Sigmoid colon (tissue), 7 donors: ENCODE measurements at places on chromosomes 1 and 21.

DNA sequence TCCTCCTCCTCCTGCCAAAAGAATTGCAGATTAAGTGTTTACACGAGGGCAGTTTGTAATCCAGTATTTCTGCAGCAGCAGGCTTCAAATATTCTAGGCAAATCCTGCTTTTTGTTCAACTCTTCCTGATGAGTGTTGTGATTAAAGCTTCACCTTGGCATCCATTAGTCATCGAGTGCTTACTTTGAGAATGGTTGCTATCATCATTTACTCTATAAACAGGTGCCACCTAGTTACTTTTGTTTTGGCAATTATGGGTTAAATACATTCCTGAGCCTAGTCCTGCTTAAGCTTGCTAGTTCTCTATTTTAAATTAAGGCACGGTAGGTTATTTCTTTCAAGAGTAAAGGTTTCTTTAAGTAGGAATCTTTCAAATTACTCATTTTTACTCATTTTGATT is 20.3 kb downstream of the PDC start:
- DNase-seq = no peak

DNA sequence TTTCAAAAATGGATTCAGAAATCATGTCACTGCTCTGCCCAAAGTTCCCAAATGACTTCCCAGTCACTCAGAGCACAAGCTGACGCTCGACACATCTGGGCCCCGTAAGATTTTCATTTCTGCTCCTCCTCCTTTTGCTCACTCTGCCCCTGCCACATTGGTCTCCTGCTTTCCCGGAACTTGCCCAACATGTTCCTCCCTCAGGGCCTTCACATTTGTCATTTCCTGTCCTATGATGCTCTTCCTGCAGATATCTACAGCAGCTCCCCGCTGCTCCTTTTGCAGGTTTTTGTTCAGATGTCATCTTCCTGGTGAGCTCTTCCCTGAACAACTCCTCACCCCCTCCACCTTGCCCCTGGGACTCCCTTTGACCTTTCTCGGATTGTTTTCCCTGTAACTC is 58.5 kb upstream of the IVNS1ABP start:
- peak; percentile 69 for DNase-seq

GRCh38 chr1:53435151-53435550 is 24.0 kb upstream of the DMRTB1 start:
- DNase-seq = no peak

DNA sequence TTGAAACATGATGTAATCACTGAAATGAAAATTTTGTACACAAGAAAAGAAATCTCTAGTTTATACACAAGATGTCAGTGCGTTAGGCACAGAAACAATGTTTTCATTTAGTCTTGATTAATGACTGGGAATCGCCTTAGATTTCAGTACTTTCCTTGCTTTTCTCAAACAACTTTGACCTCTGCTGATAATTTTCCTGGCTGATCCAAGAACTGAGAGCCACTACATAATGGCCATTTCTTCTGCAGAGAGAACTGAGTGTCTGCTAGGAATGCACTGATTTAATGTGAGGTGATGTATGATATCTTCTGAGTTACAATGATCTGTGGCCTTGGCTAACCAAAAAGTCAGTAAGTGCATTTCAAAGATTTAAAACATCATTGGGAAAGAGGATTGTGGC is 308.1 kb downstream of the CTH start:
- DNase-seq = no peak

DNA sequence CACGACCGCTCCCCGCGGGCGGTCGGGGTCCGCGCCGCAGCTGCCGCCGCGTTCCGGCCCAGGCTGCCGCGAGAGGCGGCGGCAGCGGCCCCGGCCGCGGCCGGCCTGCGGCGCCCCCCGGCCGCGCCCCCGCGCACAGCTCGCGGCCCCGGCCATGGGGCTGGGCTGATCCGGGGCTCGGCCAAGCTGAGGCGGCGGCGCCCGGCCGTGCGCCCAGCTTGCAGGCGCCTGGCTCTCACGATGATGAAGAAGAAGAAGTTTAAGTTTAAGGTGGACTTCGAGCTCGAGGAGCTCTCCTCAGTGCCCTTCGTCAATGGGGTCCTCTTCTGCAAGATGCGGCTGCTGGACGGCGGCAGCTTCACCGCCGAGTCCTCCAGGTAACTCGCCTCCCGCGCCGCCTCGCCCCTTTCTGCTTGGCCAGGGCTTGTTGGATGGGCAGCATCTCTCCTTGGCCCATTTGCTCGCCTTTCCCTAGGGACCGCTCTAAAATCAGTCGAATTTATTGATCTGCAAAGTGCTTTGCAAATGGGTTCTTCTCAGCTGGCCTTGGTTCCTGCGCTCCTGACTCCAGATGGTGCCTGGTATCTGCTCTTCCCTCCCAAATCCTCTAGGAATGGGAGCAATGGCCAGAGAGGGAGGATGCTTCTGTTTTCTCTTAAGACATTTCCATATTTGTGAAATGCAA is 431 bp downstream of the EEIG2 start:
- peak; percentile 69 for DNase-seq

DNA sequence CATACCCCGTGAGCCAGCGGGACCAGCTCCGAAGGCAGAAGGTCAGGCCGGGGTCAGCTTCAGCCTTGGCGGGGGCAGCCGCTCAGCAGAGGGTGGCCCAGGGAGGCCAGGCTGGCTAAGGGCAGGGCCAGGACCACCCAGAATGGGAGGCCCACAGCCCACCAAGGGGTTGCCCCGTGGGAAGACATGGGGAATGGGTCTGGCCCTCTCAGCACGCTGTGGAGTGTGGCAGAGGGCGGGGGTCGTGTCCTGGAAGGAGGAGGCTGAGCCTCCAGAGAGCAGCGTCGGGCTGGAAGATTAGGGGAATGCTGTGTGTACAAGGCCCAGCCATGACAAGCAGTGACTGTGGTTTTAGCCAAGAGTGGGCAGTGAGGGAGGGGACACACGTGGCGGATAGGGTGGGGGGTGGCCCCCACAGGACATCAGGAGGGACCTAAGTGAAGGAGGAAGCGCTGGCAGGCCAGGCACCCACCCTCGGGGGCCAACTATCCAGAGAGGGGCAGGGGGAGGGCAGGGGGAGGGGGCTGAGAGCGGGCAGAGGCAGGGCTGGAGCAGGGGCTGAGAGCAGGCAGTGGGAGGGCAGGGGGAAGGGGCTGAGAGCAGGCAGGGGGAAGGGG is 43.9 kb upstream of the POFUT2 start:
- peak; percentile 61 for DNase-seq

DNA sequence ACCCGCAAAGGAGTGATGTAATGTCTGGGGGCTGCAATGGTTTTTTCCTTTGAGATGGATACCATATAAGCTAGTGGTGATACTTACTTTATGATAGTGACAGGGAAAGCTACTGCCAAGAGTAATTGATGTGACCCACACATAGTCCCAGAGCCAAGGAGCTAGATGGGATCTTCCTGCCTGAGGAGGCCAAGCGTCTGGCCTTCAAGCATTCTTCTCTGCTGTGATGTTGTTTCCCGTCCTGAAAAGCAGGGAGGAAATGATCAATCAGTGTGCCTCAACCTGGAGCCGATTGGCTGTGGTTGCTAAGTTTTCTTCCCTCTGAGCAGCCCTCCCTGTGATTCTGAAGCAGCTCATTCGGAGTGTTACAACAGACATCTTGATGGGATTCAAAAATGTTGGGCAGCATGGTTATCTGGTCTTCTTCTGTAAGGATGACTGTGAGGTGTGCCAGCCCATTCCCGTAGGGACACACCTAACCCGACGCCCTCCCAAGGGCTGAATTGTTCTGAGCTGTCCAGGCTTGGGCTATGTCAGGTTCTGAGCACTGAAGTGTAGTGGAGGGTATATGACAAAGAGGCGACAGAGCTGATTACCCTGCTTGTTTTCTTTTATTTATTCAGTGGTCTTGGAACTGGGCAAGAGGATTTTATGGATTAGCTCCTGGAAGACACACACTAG is 56.7 kb downstream of the UCK2 start:
- DNase-seq = no peak

GRCh38 chr1:20753589-20753988 is 21.1 kb upstream of the SH2D5 start:
- no peak for DNase-seq

DNA sequence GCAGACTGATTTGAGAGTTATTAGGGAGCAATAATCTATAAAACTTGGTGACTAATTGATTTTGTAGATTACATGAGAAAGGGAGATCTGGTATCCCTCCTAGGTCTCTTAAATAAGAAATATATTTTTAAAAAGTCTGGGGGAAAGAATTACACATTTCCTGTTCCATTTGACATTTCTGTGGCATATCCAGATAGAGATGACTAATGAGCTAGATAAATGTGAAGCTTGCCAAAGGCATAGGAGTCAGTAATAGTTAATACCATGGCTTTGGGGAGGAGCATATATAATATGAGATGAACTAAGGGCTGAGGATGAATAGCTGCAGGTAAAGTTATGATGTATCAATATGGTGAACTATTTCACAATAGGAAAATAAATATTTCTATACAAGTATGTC is 663.7 kb downstream of the PTPRC start:
- DNase-seq = no peak

DNA sequence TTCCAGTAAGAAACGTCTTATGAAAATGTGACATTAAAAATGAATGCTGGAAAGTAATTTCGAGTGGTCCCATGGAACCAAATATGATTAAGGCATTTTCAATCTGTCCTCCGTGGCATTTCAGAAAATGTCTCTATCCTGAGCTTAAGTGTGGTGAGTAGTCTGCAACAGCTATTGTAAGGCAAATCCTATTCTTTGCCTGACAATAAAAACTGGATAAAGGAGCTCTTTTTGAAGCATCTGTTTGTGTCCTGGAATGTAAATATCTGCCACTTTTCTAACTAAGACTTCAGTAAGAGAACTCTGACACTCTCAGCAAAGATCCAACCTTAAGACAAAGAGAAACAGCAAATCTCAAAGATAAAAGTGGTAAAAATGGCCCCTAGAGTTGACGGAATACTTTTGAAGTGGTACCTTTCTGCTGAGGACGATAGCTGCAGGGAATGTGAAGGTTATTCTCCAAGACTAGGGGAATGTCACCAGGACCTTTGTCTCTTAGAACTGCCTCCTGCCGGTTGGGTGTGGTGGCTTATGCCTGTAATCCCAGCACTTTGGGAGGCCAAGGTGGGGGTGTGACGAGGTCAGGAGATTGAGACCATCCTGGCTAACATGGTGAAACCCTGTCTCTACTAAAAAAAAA is 486.7 kb upstream of the ZP4 start:
- DNase-seq = no peak

DNA sequence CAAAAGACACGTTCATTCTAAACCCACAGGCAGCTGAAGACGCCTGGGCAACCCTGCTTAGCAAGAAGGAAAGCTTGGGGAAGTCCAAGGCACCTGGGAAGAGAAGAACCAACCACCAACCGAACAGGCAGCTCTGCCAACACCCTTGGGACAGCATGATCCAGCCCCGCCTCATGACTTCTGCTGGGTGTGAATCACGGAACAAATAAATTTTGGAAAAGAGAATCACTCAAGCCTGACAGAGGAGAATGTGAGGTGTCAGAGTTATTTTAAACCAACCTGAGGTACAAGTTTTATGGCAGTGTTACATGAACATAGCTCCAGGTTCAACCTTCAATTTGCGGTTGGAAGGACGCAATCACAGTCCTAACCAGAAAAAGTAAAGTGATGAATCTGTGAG is 10.0 kb upstream of the PADI4 start:
- DNase-seq = no peak

DNA sequence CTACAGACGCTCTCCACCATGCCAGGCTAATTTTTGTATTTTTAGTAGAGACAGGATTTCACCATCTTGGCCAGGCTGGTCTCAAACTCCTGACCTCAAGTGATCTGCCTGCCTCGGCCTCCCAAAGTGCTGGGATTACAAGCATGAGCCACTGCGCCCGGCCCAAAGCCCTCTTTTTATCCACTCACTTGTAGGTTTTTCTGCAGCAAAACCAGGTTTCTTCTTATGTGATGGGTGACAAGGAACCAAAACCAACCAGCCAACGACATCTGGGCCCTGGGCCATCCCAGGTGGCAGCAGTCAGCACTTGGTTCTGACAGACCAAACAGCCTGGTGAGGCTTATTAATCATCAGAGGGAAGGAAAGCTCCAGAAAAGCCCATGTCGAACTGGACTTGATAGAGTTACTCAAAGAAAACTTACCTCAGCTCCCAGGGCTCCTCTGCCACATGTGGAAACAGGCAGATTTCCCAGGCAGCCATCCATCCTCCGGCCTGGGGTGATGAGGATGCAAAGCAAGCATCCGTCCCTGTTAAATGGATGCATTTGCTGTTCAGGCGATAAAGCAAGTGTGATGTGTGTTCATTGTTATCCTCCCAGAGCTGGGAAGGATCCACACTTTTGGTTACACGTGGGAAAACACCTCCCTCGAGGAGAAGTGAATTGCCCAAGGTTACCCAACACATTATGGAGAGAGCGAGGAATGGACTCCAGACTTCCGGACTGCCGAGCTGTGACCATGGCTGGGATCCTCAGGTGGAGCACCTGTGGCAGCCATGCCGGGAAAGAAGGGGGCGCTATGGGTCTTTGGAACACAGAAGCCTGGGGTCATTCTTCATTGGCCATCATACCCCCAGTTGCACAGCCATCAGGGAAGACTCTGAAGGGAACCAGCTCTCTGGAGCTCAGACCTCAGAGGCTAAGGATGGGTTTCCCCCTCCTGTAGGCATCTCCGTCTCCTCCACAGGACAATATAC is 118.8 kb downstream of the HUNK start:
- DNase-seq = no peak
